ENCODE measurements at places on chromosomes 13 and 19.

DNA sequence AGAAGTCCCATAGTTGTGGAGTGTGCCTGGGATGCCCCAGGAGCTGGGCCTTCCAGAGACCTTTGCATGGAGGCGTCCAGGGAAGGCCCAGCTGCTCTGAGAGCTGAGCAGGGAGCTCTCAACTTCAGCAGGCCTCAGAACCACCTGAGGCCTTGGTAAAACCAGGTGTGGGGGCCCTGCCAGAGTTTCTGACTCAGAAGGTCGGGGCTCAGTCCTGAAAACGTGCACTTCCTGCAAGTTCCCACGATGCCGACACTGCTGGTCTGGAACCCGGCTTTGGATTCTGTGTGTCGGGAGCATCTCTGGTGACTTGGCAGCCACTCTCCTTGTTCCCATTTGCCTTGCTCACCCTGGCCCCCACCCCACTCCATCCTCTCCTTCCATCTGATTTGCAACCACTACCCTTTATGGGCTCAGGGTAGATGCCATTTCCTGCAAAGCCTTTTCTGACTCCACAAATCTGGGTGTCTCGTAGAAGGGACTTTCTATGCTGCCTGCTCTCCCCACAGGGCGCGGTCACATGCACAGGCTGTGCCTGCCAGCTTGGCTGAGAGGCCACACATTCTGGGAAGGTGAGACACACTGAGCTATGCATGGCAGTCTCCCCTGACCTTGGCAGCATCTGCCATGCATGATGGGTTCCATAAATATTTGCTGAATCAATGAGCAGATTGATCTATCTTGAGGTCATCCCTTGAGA lies 244.7 kb downstream of the COL4A1 start:
- no peak for DNase-seq

GRCh38 chr19:7645163-7645562 lies 8.3 kb downstream of the STXBP2 start:
- no peak for DNase-seq

GRCh38 chr13:112603641-112604225 lies 15.8 kb upstream of the TUBGCP3 start:
- DNase-seq, result no peak

- no peak for DNase-seq
Observed at GRCh38 chr13:39561971-39562370, 41.0 kb downstream of the LHFPL6 start.

- DNase-seq, result no peak
Observed at GRCh38 chr19:21603431-21604231, 98.2 kb downstream of the ZNF429 start.

- DNase-seq, result no peak
Observed at GRCh38 chr19:56837004-56837403, 3.5 kb downstream of the PEG3 start.

DNA sequence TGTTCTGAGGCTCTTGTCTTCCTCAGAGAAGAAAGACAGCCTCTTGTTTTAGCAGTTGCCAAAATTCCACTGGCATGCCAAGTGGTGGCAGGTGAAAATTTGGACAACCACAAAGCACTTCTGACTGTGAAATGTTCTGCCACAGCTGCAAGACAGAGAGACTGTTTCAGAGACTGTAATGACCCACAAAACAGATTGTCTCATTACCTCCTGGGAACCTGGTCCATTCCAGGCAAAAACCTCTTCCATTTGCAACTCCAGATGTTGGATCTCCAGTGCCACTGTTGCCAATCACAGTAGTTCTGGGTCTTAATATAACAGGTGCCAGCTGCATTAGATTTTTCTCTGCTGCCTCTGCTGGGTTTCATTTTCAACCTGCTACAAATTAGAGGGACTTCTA lies 911.5 kb downstream of the UQCRFS1 start:
- no peak for DNase-seq

DNA sequence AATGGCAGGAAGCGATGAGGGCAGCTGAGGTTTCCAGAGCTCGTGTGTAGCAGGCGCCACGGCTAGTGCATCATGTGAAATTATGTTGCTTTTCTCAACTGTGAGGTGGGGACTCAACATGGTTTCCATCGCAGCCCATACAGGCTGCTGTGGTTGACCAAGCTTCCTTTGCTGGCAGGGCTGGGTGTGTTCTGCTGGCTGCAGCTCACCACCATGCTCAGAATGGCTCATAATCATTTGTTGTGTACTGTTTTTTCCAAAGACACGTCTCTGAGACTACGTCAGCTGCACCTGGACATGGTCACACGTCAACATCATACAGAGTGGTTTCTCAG lies 16.1 kb upstream of the RASA3 start:
- DNase-seq, result no peak

GRCh38 chr13:101703081-101703480 lies 250.6 kb downstream of the ITGBL1 start:
- DNase-seq, result no peak

DNA sequence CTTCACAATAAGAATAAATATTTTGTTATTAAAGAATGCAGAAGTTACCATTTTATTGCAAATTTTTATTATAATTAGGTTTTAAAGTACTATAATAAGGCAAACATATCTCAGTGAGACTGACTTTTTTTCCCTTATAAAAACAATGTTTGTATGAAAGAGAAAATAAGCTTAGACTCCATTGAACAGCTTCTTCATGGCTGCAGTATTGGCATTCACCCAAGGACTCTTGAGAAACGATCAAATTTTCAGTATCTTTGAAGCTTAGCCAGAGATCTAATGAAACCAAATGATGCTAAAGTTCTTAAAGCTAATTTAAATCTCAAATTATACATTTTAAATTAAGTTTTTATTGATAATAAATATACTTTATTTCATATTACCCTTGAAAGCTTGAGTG lies 128.3 kb downstream of the GGACT start:
- no peak for DNase-seq

DNA sequence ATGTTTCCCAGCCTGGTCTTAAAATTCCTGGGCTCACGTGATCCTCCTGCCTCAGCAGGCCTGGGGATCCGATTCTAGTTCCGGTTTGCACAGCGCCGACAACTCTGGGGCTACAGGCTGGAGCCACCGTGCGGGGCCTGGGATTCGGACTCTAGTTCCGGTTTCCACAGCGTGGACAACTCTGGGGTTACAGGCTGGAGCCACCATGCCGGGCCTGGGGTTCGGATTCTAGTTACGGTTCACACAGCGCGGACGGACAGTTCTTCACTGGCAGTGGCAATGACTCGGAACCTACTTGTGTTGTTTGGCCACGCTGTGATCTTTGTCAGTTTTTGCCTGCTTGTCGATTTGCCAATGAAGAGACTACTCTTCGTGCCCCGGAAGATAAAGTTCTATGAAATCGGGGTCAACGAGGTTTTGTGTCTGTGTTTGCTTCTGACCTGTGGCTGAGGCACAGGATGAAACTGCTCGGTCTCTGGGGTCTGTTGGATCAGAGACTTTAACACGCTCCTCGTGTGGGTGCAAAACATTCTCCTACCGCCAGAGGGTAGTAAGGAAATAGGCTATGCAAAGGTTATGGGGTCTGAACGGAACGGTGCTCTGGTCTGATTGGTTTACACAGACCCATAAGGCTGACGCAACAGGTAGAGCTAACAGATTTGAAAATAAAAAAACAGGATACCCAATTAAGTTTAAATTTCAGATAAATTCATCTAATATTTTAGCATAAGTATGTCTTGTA lies 12.1 kb upstream of the ZSCAN1 start:
- peak; percentile 57 for DNase-seq

DNA sequence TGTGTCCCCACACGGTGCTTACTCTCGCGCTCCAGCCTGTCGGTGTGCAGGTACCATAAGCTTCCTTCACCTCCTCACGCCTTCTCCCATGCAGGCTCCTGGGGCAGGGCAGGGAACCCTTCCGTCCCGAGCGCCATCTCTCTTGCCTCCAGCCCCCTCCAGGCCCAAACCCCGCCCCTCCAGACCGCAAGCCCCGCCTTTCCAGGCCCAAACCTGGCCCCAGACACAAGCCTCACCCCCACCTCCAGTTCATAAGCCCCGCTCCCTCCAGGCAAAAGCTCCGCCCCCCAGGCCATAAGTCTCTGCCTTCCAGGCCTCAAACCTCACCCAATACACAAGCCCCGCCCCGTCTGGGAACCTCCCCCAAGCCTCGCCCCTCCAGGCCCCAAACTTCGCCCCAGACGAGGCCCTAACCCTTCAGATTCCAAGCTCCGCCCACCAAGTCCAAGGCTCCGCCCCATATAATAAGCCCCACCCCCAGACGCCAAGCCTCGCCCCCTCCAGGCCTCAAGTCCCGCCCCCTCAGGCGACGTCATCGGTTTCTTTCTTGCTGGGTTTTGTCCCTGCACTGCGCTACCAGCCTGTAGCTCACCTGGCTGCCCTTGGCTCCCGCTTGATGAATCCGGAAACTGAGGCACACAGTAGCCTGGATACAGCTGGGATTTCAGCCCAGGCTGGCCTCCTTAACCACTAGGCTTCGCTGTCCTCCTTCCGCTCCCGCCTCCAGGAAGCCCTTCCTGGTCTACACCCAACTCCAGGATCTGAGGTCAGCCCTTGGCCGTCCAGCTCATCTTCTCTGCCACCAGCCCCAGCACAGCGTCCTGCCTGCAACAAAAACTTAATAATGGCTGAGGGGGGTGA lies 16.1 kb downstream of the MKNK2 start:
- DNase-seq, result no peak

GRCh38 chr13:27449081-27449603 lies 1.2 kb downstream of the MTIF3 start:
- no peak for DNase-seq

DNA sequence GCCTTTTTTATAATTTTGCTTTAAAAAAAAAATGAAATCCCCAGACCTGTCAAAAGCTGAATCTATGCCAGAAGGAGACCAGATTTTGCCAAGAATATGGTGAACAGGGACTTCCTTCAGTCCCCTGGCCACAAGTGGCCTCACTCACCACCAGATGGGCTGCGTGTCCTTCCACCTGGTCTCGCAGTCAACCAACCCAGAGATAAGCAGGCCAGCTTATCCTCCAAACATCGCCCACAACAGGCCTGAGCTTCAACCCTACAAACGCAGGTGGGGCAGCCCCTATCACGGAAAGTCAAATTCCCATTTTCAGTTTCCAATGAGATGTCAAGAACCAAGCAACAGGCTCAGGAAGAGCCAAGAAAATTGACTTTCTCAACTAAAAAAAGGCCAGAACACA lies 30.5 kb downstream of the STK24 start:
- no peak for DNase-seq

DNA sequence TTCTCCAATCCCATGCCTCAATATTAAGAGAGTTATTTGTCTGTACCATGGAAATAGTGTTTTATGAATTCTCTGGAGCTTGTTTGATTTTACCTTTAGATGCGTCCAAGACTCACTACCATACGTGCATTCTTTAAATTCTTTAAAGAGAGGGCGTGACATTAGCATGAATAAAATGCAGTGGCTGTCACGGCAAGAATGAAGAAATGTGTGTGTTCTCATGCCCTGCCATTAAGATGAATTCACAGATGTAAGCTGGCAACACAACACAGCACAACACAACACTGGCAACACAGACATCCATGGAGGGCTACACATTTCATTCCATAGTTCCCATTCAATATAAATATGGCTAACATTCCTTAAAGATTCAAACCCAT lies 213.4 kb downstream of the ENOX1 start:
- no peak for DNase-seq

DNA sequence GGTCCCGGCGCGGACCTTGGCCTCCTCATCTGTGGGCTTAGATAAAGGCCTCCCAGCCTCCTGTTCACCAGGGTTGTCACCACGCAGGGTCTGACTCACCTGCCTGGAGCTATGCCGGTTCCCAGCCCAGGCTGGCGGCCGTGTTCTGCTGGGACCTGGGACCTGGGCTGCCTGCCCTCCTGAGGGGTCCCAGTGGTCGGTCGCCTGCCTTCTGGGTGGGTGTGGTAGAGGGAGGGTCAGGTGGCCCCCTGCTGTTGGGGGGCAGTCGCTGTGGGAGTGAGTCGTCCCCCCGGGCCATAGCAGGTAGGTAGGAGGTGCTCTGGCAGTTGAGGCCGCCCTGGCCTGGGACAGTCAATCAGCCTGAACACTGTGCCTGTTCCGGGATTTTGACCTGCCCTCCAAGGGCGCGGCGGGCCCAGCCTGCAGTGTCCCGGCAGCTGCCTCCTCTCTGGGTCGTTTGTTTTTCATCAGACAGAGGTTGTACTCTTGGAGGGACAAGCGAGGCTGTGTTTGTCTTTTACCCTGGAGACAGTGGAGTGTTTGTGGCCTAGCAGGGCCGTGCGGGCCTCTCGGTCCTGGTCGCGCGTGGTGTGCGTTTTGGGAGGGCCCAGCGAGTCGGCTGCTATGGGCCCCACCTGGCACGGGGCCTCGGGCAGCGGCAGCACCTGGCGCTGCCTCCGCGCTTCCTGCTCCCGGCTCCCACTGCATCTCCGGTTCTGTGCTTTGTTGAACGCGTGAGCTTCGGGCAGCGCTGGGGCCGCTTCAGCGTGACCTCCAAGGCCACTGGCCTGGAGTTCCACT lies 2.6 kb downstream of the ADAT3 start:
- DNase-seq, result no peak

- DNase-seq, result no peak
Observed at GRCh38 chr19:53521373-53522202, 16.4 kb upstream of the ZNF331 start.

- no peak for DNase-seq
Observed at GRCh38 chr13:77325371-77325980, 1.4 kb downstream of the MYCBP2 start.

- DNase-seq, result no peak
Observed at GRCh38 chr13:45332831-45333219, 8.2 kb downstream of the TPT1 start.

DNA sequence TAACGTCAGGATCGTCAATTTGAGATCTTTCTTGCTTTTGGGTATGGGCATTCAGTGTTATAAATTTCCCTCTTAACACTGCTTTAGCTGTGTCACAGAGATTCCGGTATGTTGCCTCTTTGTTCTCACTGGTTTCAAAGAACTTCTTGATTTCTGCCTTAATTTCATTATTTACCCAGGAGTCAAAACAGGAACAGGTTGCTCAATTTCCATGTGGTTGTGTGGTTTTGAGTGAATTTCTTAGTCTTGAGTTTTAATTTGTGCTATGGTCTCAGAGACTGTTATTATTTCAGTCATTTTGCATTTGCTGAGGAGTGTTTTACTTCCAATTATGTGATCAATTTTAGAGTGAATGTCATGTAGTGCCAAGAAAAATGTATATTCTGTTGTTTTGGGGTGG lies 153.1 kb downstream of the PCDH17 start:
- DNase-seq, result no peak

DNA sequence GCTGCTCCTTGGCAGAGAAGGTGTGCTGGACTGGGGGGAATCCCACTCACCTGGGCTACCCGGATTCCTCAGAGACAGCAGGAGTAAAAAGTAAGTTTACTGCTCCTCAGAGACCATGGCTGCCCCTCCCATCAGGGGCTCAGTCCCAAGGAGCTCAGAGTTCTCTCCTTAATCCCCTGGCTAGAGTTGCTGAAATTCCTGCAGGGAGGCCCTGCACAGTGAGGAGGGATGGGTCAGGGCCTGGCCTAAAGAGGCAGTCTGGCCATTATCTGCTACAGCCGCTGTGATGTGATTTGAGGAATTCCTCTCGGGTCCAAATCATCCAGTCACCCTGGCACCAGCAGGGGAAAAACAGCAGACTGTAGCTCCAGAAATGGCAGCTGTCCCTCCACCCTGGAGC lies 502.5 kb downstream of the PCDH17 start:
- DNase-seq, result no peak

Data from cerebellar nuclear complex (tissue), 1 donor.